ENCODE measurements at places on chromosomes 1 and 21. TPM values are rescaled to one million over a fixed set of nuclear protein-coding genes. Genes with fewer than 3 reads are reported as not detected.

DNA sequence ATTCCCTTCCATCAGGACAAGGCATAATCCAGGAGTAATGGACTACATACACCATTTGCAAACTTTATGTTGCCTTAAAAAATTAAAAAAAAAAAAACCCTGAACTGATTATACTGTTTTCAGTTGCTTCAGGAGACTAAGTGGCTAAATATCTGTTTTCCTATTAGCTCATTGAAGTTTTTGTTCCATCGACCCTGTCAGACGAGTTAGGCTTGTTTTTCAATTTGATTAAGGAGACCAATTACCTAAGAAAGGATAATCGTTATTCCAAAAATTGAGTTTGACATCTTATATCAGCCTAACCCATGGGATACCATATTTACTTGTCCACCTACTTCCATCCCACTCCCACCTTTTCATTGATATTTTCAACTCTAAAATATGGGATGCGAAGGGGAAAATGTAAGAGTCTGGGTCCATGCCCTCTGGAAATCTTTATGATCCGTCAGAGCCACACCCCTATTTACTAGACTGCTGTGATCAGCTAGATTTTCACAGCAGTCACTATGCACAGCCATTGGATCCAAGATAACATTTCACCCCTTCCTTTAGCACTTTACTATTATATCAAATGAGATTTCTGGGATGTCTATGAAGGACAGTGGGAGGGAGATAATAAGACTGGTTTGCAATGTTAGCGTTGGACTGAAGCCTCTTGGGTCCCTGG, 41.0 kb downstream of the IL12RB2 start:
- H3K36me3 ChIP-seq: no peaks in the 10 kb centered on the region
- H3K27me3 ChIP-seq: no peaks in the 10 kb centered on the region
- no peak overlapping the region for H3K4me3 ChIP-seq
- H3K4me1 ChIP-seq: no peaks in the 10 kb centered on the region
- no peak overlapping the region for H3K27ac ChIP-seq
- DNase-seq: no peak

DNA sequence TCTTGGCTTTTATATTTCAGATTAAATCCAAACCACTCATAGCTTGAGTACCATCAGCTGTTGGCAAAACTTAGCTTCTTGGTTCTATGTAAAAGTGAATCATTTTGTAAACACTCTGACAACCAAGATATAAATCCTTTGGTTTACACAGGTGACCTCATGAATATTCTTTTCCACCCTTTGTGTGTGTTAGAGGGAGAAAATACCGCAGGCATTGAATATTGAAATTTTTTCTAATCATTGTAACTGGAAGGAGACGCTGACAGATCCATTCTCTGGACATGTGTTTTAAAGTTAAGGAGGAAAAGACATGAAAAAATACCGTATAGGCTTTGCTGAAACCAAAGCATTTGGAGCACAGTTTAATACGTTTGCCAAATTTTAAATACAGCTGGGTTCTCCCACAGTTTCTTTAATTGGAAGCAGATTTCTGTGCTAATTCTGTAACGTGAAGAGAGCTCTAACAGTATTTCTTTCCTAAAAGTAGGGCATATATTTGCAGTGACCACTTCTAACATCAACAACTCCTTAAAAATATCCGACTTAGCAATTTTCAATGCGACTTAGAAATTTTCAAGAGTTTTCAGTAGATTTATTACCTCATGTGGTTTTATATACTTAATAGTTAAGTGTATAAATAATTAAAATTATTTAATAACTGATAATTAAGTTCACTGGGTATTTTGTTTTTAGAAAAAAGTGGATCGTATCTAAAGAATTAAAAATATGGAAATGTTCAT, 388.2 kb downstream of the USP25 start:
- H3K36me3 ChIP-seq: no peaks in the 10 kb centered on the region
- H3K4me1 ChIP-seq: no peaks in the 10 kb centered on the region
- no peak overlapping the region for H3K27ac ChIP-seq
- H3K4me3 ChIP-seq: no peak overlapping the region

- H3K36me3 ChIP-seq: no peaks in the 10 kb centered on the region
- no peak overlapping the region for H3K4me3 ChIP-seq
- no peaks in the 10 kb centered on the region for H3K27me3 ChIP-seq
- no peaks in the 10 kb centered on the region for H3K4me1 ChIP-seq
- H3K27ac ChIP-seq: no peak overlapping the region
Observed at GRCh38 chr1:83970802-83971201, 28.1 kb downstream of the TTLL7 start.

GRCh38 chr1:61641578-61642336, 83.2 kb downstream of the TM2D1 start:
- H3K4me3 ChIP-seq: peak overlapping the region; percentile 25
- H3K27ac ChIP-seq: peak overlapping the region; percentile 55
- no peaks in the 10 kb centered on the region for H3K4me1 ChIP-seq
- no peaks in the 10 kb centered on the region for H3K36me3 ChIP-seq
- H3K27me3 ChIP-seq: no peaks in the 10 kb centered on the region
- peak; percentile 65 for DNase-seq

- no peak for DNase-seq
- no peaks in the 10 kb centered on the region for H3K36me3 ChIP-seq
- H3K4me1 ChIP-seq: peaks cover 20% of the 10 kb centered on the region
- H3K27me3 ChIP-seq: no peaks in the 10 kb centered on the region
Observed at GRCh38 chr1:202163281-202164270, 3.2 kb upstream of the PTPN7 start.

DNA sequence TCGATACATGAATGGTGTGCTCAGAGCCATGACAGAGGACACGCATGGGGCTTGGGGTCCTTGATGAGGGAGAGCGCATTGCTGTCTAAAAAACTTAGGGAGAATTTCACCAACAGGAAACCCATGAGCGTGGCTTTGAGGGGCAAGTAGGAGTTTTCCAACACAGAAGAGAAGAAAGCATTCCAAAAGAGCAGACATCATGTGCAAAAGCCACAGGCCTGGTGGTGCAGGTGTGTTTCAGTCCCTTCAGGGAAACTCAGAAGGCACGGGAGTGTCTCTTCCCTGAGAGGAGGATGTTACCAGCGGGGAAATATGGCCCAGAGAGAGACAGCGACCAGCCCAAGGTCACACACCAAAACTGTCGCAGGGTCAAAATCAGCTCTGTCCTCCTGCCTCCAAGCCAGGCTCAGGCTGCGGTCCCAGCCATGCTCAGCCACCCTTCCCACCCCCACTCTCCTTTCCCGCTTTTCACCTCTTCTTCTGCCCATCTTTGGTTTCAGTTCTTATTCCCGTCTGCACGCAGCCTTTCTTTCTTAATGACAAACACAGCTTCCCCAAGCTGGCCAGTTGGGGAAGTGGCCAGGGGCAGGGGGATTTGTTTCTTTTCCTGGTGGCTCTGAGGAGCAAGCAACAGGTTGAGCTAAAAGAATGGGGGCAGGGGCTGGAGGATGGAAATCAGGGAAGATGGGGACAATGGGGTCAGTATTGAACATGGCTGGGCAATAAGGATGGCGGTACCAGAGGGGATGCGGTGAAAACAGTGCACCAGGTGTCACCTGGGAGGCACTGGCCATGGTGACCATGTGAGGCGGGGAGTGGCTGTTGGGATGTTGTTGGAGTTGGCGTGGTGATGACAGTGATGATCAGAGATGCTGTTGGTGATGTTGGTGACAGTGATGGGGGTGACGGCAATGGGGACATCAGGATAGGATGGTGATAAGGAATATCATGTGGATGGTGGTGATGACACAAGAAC, 10.3 kb downstream of the LAPTM5 start:
- H3K36me3 ChIP-seq: no peaks in the 10 kb centered on the region
- no peak overlapping the region for H3K4me3 ChIP-seq
- no peak for DNase-seq
- H3K4me1 ChIP-seq: peaks cover 78% of the 10 kb centered on the region
- no peaks in the 10 kb centered on the region for H3K27me3 ChIP-seq

DNA sequence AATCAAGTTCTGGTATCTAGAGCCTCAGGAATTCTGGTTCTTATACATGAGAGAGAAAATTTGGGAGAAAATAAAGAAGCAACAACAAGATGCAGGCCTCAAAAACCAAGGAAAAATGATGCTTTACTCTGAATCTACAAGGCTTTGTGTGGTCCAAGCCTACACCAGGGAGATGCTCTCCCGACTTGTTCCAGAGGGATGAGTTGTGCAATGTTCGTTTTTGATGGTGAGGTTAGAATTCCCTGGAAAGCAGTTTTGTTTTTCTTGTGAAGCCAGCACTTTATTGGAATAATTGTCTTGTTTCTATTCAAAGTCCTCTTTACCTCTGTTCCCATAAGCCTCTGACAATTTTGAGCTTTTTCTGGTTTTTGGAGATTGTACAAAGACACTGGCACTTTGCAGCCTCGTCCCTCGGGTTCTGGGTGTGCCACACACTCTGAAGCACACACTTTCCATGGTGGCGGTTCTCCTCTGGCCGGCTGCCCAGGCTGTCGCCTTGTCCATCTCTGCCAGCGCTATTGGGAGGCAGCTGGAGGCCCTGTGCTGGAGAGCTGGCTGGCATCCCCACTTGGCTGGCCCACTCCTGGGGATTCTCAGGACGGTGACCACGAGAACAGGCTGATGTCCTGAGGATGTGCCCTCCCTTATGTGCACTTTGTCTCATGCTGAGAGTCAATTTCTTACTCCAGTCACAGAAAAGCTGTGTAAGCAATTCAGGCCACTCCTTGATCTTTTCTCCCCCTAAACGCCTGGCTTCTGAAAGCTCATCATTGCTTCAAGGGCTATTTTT, 70.2 kb downstream of the EDEM3 start:
- no peaks in the 10 kb centered on the region for H3K36me3 ChIP-seq
- H3K4me3 ChIP-seq: no peak overlapping the region
- H3K27me3 ChIP-seq: no peaks in the 10 kb centered on the region
- no peak overlapping the region for H3K27ac ChIP-seq
- DNase-seq: no peak

- no peak overlapping the region for H3K4me3 ChIP-seq
- H3K27ac ChIP-seq: no peak overlapping the region
- no peaks in the 10 kb centered on the region for H3K4me1 ChIP-seq
- DNase-seq: no peak
- H3K36me3 ChIP-seq: no peaks in the 10 kb centered on the region
Observed at GRCh38 chr1:74363220-74363619, 128.0 kb downstream of the TNNI3K start.

DNA sequence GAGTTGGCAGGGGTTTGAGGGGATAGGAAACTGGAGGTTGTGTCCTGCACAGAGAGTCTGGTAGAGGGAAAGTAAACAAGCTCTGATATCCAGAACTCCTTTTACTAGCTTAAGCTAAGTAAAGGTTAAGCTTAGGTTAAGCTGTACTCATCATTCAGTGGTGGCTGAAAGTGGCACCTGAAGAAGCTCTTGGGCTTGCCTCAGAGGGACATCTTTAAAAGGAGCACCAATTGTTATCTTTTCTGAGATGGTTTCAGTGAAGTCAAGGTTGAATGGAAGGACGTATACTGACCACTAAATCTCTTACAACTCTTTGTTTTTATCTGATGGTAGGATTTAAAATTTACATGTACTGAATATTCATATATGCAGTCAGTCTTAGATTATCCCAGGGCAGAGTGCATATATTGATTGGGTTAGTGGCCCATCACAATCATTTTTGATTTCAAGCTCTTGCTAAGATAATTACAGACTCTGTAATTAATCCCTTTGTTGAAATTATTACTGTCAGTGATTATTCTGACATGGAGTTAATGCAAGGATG, 43.3 kb downstream of the S1PR1 start:
- no peak overlapping the region for H3K27ac ChIP-seq
- H3K4me3 ChIP-seq: no peak overlapping the region
- no peaks in the 10 kb centered on the region for H3K36me3 ChIP-seq
- no peak for DNase-seq
- no peaks in the 10 kb centered on the region for H3K4me1 ChIP-seq

GRCh38 chr1:118325550-118326225, 140.7 kb upstream of the SPAG17 start:
- H3K27ac ChIP-seq: no peak overlapping the region
- no peaks in the 10 kb centered on the region for H3K4me1 ChIP-seq
- H3K36me3 ChIP-seq: no peaks in the 10 kb centered on the region
- H3K4me3 ChIP-seq: no peak overlapping the region

DNA sequence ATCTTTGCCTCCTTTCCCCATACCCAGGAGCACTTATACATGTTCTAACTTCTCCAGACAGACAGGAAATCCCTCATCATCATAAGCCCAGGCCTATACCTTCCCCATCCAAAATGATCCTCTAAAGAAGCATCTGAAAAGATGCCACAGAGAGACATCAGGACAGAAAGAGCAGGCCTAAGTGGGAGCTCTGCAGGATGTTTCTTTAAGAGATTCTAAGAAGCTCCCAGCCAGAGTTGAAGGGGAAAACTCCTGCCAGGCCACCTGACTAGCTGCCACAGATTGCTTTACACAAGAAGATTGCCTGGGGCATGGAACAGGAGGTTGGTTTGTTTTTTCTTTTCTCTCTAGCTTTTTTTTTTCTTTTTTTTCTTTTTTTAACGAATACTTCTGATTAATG, 275.8 kb downstream of the VAV3 start:
- no peak for DNase-seq
- H3K4me3 ChIP-seq: no peak overlapping the region
- H3K27me3 ChIP-seq: no peaks in the 10 kb centered on the region
- no peaks in the 10 kb centered on the region for H3K4me1 ChIP-seq
- H3K36me3 ChIP-seq: no peaks in the 10 kb centered on the region

DNA sequence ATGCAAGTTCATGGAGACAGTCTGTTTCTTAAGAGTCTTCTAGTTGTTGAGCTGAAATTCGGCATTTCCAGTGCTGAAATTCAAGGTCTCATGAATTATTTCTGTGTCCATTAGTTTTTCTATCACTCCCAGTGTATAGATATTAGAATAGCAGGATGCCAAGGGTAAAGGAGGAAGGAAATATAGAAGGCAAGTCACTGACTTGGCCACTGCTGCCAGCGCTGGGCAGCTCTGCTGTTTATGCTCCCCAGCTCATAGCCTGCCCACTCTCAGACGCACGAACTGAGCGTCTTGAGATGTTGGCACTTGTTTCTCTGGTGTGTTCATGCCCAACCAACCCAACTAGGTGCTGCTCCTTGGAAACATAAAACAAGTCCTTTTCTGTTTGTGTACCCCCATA, 110.1 kb downstream of the SLC45A1 start:
- H3K4me3 ChIP-seq: no peak overlapping the region
- H3K36me3 ChIP-seq: no peaks in the 10 kb centered on the region
- H3K4me1 ChIP-seq: peaks cover 34% of the 10 kb centered on the region
- DNase-seq: no peak
- H3K27ac ChIP-seq: peak overlapping the region; percentile 12
- H3K27me3 ChIP-seq: no peaks in the 10 kb centered on the region

- no peaks in the 10 kb centered on the region for H3K27me3 ChIP-seq
- no peaks in the 10 kb centered on the region for H3K4me1 ChIP-seq
- DNase-seq: no peak
- no peaks in the 10 kb centered on the region for H3K36me3 ChIP-seq
- no peak overlapping the region for H3K27ac ChIP-seq
Observed at GRCh38 chr21:28971171-28971570, 21.5 kb downstream of the LTN1 start.

GRCh38 chr1:246919902-246920301, 11.8 kb downstream of the AHCTF1 start:
- no peaks in the 10 kb centered on the region for H3K27me3 ChIP-seq
- no peak for DNase-seq
- no peaks in the 10 kb centered on the region for H3K36me3 ChIP-seq
- no peak overlapping the region for H3K27ac ChIP-seq
- no peak overlapping the region for H3K4me3 ChIP-seq

The GNG4 gene
- 3.3 TPM for total RNA-seq

The ACTL8 gene
- not detected for total RNA-seq

The CD1E gene
- not detected for total RNA-seq

The TOE1 gene
- total RNA-seq: 16.4 TPM

The WNT3A gene
- total RNA-seq: not detected
